ENCODE measurements at places on chromosomes 1 and 21.
A peak's percentile ranks its signal among the peaks of the same experiment; 100 is the strongest.

GRCh38 chr1:156191292-156191964 lies 2.5 kb upstream of the SLC25A44 start:
- DNase-seq = no peak

DNA sequence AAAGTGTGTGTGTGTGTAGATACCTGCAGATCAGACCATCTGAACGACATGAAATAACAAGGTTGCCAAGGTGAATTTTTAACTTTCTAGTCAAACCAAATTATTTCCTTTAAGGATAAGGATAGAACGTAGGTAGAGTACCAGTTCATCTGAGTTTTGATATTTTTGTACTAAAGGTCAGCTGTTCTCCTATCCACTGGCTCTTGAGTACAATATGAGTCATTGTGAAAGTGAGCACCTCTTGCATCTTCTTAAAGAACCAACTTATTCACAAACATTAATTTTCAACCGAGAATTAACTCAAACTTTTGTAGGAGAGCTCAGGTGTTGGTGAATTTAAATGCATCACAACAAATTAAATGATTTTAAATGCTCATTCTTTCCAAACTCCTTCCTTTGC lies 71.5 kb downstream of the IFI44 start:
- DNase-seq = no peak

GRCh38 chr1:11444907-11445306 lies 34.0 kb upstream of the DISP3 start:
- DNase-seq = no peak

DNA sequence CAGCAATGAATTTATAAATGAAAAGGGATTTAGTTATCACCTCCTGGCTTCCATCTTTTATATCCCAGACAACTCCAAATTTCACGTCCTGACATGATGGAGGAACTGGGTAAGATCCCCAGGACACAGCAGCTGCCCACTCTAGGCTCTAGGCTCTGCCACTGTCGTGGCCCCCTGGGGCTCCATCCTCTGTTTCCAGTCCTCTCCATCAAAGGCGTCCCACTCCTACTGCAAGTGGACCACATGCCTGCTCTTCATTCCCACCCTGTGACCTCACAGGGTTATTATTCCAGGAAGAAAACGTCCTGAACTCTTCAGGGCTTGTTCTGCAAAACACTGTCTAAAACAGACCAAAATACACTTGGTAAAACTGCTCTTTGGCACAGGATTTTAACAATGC lies 11.9 kb downstream of the URB1 start:
- no peak for DNase-seq

DNA sequence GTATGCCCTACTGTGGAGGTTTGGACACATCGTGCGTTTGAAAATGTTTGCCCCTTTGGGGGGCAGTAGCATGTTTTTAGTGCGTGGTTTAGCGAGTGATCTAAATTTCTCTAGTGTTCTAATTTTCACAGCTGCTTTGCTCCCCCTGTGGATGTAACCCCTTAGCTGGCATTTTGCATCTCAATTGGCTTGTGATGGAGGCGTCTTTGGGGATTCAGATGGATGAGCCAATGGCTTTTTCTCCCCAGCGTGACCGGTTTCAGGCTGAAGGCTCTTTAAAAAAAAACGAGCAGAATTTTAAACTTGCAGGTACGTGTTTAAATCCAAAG lies 836 bp downstream of the CDC7 start:
- no peak for DNase-seq

- DNase-seq = no peak
These were observed 32.5 kb upstream of the FHAD1 start for GRCh38 chr1:15214527-15214926.

DNA sequence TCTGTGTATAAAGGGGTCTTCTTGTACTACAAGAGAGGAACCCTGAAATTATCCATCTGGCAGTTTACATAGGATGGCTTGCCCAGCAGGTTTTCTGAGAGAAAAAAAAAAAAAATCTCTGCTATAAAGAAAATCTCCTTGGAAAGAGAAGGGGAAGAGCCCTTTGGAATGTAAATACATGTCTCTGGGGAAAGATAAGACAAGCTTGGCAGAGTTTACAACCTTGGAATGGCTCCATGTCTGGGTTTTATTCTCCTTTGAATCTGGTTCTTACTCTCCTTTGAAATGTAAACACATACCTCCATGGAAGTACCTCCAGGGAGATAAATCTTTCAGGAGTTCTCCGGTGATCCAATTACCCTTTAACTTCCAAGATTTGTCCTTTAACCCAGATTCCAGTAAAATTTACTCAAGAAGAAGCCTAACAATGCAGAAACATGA lies 45.1 kb upstream of the DNAH14 start:
- no peak for DNase-seq

GRCh38 chr1:203796236-203796605 lies 798 bp downstream of the ZBED6 start:
- peak; percentile 17 for DNase-seq

DNA sequence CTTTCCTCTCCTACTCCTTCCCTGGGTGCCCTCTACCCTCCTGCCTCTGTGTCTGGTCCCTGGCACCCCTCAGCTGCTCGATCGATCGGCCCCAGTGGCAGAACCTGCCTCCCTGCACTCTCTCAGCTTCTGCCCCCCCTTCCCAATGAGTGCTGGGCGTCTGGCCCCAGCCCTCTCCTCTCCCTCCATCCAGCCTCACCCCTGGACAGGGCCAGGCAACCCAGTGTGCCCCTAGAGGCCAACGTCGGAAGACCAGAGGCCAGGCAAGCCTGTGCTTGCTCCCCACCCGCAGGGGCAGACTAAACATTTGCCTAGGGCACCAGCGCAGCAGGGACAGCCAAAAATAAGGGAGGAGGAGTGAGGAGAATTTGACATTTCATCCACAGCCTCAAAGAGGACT lies 43.5 kb downstream of the LGR6 start:
- no peak for DNase-seq

GRCh38 chr21:16870103-16870502 lies 642.7 kb upstream of the CXADR start:
- DNase-seq = no peak

Data from Jurkat, Clone E6-1 (cell line).